Keratinocyte (primary cell): ENCODE measurements at places on chromosomes 3 and 15.

DNA sequence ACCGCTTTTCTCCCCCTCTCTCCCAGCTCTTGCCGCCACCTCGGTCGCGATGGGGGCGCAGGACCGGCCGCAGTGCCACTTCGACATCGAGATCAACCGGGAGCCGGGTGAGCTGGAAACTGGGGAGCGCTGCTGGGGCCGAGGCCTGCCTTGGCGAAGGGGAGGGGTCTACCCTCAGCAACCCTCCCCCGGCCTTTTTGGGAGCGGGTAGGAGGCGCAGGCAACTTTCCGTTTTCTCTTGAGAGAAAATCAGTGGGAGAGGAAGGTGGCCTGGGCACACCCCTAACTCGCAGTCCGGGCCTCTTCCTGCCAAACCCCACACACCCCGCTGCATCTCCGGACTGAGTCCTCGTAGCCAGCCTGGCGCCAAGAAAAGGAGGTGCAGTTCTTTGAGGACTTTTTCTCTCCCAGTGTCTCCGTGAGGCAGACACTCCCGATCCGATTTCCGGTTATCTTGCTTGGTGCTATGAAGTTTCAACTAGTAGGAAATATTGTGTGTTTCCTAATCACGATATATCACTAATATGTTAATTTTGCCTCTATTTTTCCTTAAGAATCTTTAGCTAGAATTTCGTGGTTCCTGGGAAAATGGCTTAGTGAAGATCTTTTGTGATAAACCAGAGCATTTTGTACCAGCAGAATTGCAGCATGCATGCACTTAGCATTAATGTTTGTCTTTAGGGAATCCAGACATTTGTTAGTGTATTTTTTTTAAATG lies 631 bp downstream of the NKTR start:
- DNase-seq, result no peak
- H3K36me3 ChIP-seq, result peaks cover 6% of the 10 kb centered on the region
- H3K4me1 ChIP-seq, result peaks cover 25% of the 10 kb centered on the region
- no peaks in the 10 kb centered on the region for H3K27me3 ChIP-seq

DNA sequence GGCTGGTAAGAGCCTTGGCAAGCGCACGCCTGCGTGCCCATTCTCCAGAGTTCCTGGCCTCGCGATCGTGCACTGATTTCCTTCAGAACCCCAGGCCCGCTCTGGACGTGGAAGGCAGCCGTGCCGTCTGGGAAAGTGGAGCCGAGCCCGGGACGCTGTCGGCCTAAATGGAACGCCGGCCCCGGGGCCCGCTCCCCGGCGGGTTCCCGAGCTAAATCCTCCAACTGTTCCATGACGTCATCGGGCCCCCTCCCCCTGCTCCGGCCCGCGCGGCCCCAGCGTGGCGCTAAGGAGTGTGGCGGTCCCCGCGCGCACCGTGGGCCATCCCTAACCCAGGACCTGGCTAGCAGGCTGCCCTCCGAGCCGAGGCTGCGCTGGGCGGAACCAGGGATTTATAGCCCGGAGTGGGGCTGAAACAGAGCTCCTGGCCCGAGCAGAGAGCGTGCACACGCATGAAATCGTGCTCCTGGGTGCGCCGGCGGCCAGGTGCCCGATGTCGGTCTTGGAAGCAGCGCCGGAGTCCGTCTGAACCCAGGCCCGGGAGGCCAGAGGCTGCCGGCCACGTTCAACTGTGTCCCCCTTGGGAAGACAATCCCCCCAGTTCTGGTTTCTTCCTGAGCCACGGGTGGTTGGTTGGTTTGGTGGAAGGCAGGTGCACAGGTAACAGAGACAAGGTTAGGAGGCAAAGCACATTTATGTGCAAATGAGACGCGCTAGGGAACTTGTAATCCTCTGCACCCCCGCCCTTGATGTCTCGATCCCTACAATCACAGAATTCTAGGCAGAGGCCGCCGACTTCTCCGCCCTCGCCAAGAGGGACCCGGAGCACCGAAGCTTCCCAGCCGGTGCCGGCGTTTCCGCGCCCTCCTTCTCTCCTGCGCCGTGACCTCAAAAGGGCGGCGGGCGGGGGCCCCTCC lies 84.9 kb upstream of the ETV5 start:
- peaks cover 3% of the 10 kb centered on the region for H3K4me1 ChIP-seq
- DNase-seq, result no peak
- H3K4me3 ChIP-seq, result peak overlapping the region; percentile 17
- H3K36me3 ChIP-seq, result no peaks in the 10 kb centered on the region

DNA sequence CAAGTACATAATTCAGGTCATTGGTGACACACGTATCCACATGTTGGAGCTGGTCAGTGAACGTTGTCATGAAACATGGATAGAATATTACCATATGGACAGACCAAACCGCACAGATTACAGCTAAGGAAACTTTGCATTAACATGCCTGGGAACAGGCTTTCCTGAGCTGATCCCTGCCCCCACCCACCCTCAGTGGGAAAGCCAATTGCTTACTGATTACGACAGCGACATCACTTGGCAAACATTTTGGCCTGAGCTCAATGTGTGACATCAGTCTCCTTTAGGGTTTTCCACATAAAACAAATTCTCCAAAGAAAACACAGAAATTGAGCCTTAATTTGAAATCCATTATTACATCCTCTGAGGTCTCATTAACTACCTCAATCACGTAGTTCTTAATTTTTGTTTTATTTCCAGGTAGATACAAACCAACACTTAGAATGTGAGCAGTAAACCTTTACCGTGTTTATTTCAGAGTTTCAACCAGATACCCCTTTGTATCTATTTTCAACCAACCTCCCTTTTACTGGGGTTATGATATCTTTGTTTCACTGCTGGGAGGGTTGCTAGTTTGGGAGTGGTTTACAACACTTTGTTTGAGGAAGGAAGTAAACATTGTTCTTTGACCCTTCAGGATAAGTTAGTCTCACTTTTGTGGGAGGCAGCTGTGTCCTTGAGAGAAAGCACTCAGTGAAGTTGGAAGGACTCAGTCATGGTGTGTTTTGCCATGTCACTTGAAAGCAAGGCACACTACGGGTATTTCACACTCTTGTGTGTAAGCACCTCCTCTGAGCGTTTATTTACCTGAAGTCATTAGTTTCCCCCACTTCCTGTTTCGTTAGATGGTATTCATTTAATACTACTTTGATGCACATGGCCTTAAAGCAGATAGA lies 103.1 kb downstream of the CMSS1 start:
- no peaks in the 10 kb centered on the region for H3K36me3 ChIP-seq
- H3K4me3 ChIP-seq, result no peak overlapping the region
- no peak for DNase-seq
- no peak overlapping the region for H3K27ac ChIP-seq
- no peaks in the 10 kb centered on the region for H3K27me3 ChIP-seq

DNA sequence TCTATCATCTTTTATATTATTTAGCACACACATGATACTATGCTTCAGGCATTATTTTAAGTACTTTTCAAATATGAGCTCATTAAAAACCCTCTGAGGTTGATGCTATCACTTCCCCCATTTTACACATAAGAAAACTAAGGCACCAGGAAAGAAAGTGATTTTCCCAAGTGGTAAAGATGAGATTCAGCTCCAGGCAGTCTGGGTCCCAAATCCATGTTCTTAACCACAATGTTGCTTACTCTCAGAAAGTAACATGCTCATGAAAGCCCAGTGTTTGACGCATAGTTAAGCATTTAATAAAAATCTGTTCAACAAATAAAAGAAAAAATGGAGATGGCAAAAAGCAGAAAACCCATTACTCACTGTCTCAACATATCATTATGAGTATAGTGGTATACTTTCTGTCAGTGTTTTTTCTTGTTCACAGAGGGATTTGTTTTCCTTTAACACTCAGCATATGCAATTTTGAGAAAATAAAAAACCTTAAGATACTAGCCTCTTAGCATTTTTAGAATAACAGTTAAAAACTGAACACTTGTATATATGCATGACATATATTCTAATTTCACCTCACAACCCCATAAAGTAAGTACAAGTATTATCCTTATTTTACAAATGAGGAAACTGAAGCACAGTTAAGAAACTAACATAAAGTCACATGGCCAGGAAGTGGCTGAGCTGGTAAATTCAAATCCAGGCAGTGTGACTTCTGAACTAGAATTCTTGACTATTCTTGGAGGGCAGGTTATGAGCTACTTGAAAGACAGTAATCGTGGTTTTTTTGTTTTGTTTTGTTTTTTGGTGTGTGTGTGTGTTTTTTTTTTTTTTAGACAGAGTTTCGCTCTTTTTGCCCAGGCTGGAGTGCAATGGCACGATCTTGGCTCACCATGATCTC lies 10.4 kb downstream of the PEAK1 start:
- no peak overlapping the region for H3K27ac ChIP-seq
- DNase-seq, result no peak
- H3K4me3 ChIP-seq, result no peak overlapping the region
- no peaks in the 10 kb centered on the region for H3K4me1 ChIP-seq
- H3K27me3 ChIP-seq, result no peaks in the 10 kb centered on the region

- no peak for DNase-seq
- H3K27ac ChIP-seq, result no peak overlapping the region
- peaks cover 4% of the 10 kb centered on the region for H3K4me1 ChIP-seq
- H3K27me3 ChIP-seq, result no peaks in the 10 kb centered on the region
- no peak overlapping the region for H3K4me3 ChIP-seq
- H3K36me3 ChIP-seq, result no peaks in the 10 kb centered on the region
These were observed 462.7 kb downstream of the PLOD2 start for GRCh38 chr3:145698250-145698649.

DNA sequence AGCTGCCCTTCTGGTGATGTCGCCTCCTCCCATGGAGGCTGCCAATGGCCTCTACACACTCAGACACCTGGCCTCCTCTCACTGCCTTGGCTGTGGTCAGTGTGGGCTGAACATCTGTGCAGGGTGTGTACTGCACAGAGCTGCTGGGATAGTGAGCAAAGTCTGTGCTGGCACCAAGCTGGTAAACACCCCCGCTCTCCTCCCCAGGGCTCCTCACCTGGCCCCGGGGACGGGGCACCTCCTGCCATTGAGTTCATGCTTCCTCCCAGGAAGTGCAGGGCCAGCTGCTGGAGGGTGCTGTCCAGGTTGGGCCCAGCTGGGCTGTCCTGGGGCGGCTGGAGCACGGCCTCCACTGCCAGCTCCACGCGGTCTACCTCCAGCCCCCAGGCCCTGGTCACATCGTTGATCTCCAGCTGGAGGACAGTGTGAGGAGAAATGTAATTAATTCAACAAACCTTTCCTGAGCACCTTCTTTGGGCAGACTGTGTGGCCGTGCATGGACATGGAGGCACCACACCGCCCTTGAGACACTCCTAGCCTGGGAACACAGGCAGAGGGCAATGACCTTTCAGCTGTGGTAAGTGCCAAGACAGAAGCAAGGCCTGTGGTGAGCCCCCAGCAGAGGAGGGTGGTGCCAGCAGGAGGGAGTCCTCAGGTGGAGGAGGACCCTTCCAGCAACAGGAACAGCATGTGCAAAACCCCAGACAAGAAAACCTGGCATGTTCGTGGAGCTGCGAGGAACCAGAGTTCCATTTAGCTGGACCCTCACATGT lies 6.8 kb downstream of the STOML1 start:
- peaks cover 83% of the 10 kb centered on the region for H3K4me1 ChIP-seq
- peak overlapping the region; percentile 13 for H3K27ac ChIP-seq
- no peak for DNase-seq
- no peaks in the 10 kb centered on the region for H3K36me3 ChIP-seq

DNA sequence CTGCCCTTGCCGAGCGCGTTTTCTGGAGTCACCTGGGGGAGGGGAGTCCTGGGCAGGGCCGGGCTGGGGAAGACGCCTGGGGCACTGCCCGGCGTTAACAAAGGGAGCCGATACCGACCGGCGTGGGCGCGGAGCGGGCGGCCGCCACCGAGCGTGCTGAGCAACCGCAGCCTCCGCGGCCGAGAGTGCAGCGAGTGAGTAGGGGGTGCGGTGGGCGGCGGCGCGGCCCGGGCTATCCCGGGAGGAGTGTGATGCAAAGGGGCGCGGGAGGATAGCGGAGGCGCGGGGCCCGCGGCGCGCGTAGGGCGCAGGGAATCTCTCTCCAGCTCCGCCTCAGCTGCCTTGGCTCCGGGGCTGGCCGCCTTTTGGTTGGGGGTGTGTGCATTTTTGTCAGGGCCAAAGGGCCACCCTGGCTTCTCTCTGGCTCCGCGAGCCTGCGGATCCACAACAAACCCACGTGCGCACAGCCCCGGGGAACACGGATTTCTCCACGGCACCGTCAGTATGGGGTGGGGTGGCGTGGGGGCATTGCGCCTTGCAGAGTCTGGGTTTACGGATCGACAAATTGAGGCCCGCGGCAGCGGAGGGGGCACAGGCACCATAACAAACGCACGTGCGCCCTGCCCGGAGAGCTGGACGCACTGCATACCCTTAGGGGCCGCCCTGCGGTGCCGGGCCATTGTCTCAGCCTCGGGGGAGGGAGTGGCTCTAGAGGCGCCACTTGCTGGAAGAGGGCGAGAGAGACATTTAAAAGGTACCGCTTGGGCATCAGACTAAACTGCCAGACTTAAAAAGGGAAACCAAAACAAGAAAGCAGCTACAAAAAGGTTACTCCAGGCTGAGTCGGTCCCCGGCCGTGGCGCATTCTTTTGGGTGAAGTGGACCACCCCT lies 560 bp downstream of the ST6GAL1 start:
- peak overlapping the region; percentile 80 for H3K4me3 ChIP-seq
- H3K27me3 ChIP-seq, result no peaks in the 10 kb centered on the region
- H3K27ac ChIP-seq, result peak overlapping the region; percentile 18
